NCI-H526 treated with DMSO at 0.1 percent for 48 hours (cell line): ENCODE measurements at places on chromosomes 6 and 20.

GRCh38 chr20:35984382-35984781 lies 16.0 kb downstream of the CNBD2 start:
- no peak for DNase-seq

- no peak for DNase-seq
Observed at GRCh38 chr6:109770779-109771178, 79.7 kb downstream of the FIG4 start.

GRCh38 chr6:22972771-22973170 lies 403.4 kb downstream of the HDGFL1 start:
- no peak for DNase-seq

DNA sequence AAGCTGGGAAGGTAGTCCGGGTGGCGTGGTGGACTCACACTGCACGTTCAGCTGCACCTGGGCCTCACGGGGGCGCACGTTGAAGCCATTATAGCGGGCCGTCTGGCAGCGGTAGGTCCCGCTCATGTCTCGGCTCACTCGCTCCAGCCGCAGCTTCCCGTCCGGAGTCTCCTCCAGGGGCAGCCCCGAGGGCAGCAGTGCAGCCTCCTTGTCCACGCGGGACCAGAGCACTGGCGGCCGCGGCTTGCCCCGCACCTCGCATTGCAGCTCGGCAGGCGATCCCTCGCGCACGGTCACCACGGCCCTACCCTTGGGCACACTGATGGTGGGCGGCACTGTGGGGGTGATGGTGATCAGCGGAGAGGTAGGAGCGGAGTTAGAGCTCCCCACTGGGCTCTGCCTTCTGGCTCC lies 47.6 kb downstream of the MDGA1 start:
- DNase-seq, result no peak

DNA sequence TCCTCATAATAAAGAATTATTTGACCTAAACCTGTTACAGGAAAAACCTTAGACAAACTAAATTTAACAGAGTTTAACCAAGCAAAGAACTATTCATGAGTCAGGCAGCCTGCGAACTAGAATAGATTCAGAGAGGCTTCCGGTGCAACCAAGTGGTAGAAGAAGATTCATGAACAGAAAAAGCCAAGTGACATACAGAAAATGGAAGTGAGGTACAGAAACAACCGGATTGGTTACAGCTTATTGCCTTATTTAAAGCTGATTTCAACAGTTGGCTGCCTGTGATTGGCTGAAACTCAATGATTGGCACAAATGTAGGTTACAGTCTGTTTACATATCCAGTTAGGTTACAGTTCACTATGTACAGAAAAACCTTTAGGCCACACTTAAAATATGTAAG lies 10.1 kb downstream of the PPP1R3G start:
- DNase-seq, result no peak

DNA sequence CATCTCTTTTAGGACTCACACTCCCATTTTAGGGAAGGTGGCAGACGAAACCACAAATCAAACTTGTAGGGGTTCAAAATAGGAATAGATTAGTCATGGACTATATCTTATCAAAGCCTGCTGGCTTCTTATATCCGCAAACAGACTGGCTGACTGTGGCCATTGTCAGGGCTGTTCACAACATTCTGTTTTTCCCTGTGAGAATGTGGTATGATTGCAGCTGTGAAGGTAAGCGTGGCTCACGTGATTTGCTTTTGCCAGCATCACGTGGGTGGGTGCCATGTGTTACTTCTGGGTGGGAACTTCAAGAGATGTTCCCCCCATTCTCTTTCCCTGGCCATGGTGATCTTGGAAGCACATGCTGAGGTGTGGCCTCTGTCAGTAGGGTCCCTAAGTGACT lies 5.9 kb downstream of the IP6K3 start:
- no peak for DNase-seq

- DNase-seq, result no peak
Observed at GRCh38 chr6:115932481-115932880, 128.2 kb downstream of the FRK start.

- no peak for DNase-seq
Observed at GRCh38 chr20:5008759-5009158, 7.4 kb upstream of the SLC23A2 start.

DNA sequence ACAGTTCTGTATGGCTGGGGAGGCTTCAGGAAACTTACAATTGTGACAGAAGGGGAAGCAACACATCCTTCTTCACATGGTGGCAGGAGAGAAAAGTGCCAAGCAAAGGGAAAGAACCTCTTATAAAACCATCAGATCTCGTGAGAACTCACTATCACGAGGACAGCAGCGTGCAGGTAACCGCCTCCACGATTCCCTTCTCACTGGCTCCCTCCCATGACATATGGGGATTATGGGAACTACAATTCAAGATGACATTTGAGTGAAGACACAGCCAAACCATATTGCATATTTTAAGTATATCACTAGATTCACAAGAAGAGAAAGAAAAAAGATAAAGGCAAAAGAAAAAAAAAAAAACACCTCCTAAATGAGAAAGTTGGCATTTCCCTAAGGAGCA lies 431.9 kb upstream of the RGS17 start:
- no peak for DNase-seq

DNA sequence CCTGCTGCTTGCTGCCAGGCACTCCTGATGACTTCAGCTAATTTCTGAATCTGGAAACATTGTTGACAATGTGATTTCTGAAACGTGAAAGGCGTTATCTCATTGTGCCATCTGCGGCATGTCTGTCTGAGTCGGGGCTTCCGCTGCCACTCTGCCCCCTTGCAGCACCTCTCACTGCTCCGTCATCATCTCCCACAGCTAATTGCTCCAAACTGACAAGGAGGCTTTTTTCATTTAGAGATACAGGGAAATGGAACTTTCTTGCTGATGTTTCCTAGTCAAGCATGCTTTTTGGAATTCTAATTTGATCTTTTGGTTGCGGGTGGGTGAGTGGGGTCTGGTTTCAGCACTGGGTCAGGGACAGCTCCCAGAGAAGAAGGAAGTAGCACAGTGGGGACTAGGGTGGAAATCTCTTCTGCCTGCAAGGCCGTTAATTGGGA lies 233.5 kb downstream of the DHX35 start:
- no peak for DNase-seq

DNA sequence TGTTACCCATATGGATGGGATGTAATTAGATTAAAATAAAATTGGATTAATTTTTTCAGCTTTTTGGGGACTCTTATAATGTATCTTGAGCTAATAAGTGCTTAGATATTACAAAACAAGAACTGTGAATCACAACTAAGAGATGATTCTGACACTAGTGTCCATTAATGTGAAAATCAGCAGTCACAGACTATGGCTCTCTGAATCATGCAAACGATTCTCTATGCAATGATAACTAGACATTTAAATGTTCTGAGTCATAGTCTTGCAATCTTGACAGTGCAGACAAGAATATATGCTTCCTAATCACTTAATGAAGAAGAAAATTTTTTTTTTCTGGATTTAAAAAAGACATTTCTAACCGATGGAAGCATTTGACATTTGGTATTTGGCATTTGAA lies 82.2 kb upstream of the OPRM1 start:
- DNase-seq, result peak; percentile 13

DNA sequence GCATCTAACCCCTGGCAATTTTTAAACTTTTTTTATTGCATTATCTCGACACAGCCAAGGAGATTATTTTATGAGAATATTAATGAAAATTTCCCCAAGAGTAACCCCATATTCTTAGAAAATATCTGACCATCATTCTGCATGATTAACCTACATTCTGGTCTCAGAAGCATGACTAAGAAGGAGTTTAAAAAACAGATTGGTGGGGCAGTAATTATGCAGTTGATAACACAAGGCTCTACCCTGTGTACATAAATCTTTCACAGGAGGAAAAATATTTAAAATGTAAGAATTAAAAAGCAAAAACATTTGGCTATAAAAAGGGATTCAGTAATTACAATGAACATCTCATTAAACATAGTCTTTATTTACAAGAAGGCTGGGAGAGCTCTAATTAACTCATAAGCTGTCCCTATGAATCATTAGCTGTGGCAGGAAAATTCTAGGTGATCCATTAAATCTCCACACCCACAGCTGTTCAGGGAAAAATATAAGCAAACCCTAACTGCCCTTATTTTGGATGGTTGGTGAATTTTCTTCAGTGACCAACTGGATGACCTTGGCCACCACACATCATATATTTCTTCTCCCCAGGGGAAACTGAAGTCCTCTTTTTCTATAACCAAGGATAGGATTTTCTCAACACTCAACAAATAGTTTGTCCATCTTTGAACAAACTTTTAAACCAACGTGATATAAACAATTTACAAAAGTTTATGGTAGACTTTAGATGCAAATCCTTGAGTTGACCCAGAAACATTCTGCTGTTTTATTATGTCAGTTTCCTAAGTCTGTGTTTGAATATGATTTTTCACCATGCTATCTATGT lies 59.5 kb downstream of the PDE7B start:
- no peak for DNase-seq

DNA sequence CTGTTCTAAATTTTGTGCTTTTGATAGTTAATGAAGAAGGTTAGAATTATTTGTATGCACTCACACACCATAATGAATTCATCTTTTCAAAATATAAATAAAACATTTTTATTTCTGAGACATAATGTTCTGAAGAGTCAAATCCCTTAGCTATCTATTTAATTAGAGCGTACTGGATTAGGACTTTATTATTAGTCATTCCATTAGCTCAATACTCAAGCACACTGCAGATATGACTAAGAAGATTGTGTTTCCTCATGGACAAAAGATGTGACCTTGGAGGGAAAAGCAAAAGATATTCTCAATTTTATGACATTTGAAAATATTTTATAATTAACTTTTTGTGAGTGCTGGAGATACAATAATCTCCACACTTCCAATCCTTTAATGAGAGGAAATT lies 666.4 kb downstream of the CD109 start:
- DNase-seq, result no peak
